H9 (cell line): ENCODE measurements at places on chromosomes 1 and 21. TPM values are rescaled to one million over a fixed set of nuclear protein-coding genes. Genes with fewer than 3 reads are reported as not detected.
A peak's percentile ranks its signal among the peaks of the same experiment; 100 is the strongest.

GRCh38 chr1:201228011-201228983 lies 37.7 kb downstream of the IGFN1 start:
- 0 out of 2 replicates have a peak, but pooled peaks cover 2% of the 10 kb centered on the region for H3K4me1 ChIP-seq
- no peak overlapping the region for H3K4me3 ChIP-seq
- no peak overlapping the region for H3K27ac ChIP-seq
- peaks cover 2% of the 10 kb centered on the region; the same call in 1 of the 2 replicates for H3K27me3 ChIP-seq
- no peaks in the 10 kb centered on the region for H3K36me3 ChIP-seq
- no peak for DNase-seq

GRCh38 chr21:31514598-31514997 lies 144.9 kb upstream of the SOD1 start:
- H3K36me3 ChIP-seq = no peaks in the 10 kb centered on the region
- DNase-seq = peak; percentile 60
- H3K4me1 ChIP-seq = peaks cover 11% of the 10 kb centered on the region; the same call in 1 of the 2 replicates

- DNase-seq = peak; percentile 73
- peaks cover 3% of the 10 kb centered on the region; the same call in 1 of the 2 replicates for H3K4me1 ChIP-seq
- H3K27ac ChIP-seq = no peak overlapping the region
- peak overlapping the region; percentile 38; the same call in 2 of the 3 replicates for H3K4me3 ChIP-seq
- peaks cover 2% of the 10 kb centered on the region; the same call in 1 of the 3 replicates for H3K36me3 ChIP-seq
Measured at GRCh38 chr1:155983191-155984024, 5.1 kb upstream of the ARHGEF2 start.

- H3K27me3 ChIP-seq = no peaks in the 10 kb centered on the region
- H3K36me3 ChIP-seq = no peaks in the 10 kb centered on the region
- no peak overlapping the region for H3K4me3 ChIP-seq
- H3K27ac ChIP-seq = no peak overlapping the region
Measured at GRCh38 chr1:218953386-218953785, 220.3 kb upstream of the LYPLAL1 start.

DNA sequence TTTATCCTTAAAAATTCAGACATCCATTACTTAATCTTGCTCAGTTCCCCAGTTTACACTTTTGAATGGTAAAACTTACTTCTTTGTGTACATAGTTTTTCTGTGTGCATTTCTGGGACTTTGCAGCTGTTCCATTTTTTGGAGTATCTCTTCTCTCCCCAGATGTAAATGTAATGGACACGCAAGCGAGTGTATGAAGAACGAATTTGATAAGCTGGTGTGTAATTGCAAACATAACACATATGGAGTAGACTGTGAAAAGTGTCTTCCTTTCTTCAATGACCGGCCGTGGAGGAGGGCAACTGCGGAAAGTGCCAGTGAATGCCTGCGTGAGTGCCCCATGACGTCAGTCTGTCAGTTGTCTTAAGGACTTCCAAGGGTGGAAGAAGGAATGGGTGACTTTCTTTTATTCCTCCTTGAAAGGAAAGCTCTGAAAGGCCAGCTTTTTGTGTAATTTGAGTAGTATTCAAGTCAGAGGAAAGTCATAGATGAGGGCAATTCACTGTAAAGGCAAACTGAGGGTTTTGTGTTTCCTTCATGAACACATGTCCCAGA lies 75.7 kb upstream of the LAMC2 start:
- H3K4me3 ChIP-seq = no peak overlapping the region
- peaks cover 15% of the 10 kb centered on the region; the same call in 1 of the 2 replicates for H3K4me1 ChIP-seq
- DNase-seq = no peak

CA14 gene
- total RNA-seq = 42.0 and 43.2 TPM in 2 replicates

DNA sequence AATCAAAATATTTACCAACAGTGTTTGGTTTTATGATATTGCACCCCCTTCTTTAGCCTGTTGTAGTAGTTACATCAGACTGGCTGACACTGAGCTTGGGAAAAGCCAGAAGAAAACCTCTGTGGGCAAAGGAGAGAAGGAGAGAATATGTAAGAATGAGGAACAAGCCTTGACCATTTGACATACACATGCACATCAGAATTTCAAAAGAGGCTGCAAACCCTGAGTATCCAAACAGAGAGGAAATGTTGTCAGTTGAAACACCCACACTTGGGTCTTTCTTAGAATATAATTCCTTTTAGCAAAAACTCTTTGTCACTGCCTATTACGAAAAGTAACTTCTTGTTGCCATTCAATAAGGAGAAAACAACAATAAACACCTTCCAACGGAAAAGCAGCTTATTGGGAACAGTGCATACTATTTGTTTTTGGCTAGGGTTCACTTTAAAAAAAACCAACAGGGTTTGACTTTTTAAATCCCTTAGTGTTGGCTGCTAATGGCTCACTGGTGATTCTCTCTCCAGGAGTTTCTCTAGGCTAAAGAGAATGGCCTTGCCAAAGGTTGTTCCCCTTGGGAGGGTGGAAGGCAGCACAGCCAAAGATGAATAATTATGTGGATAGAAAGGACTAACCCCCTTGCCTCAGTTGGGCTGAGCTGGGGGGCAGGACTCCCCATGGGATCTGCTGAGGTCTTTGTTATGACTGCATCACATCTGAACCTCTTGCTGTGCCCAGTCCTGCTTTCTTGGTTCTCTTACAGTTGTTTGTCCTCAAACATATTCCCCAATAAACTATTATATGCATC lies 48.9 kb downstream of the GORAB start:
- DNase-seq = no peak
- no peak overlapping the region for H3K27ac ChIP-seq
- peaks cover 4% of the 10 kb centered on the region; the same call in 1 of the 2 replicates for H3K27me3 ChIP-seq

GRCh38 chr1:8427986-8428385 lies 110.1 kb downstream of the SLC45A1 start:
- no peak for DNase-seq
- peaks cover 2% of the 10 kb centered on the region; the same call in 1 of the 2 replicates for H3K4me1 ChIP-seq
- no peak overlapping the region for H3K4me3 ChIP-seq
- H3K36me3 ChIP-seq = no peaks in the 10 kb centered on the region

- no peak overlapping the region for H3K4me3 ChIP-seq
- H3K27ac ChIP-seq = no peak overlapping the region
- peaks cover 11% of the 10 kb centered on the region for H3K36me3 ChIP-seq
- DNase-seq = no peak
Measured at GRCh38 chr1:63643517-63643916, 50.3 kb downstream of the PGM1 start.

SLC5A3 gene
- 11.4 and 12.3 TPM in 2 replicates for total RNA-seq

FMO5 gene
- 0.61 and 0.72 TPM in 2 replicates for total RNA-seq

- H3K4me1 ChIP-seq = no peaks in the 10 kb centered on the region; the same call in 1 of the 2 replicates
- no peaks in the 10 kb centered on the region for H3K27me3 ChIP-seq
- H3K36me3 ChIP-seq = no peaks in the 10 kb centered on the region; the same call in 1 of the 2 replicates
- peak; percentile 98 for DNase-seq
Measured at GRCh38 chr1:6447818-6448748, 17.9 kb downstream of the TNFRSF25 start.

RGS8 gene
- total RNA-seq = 0.07 TPM in 1 of 2 replicates, not detected in the other

DNA sequence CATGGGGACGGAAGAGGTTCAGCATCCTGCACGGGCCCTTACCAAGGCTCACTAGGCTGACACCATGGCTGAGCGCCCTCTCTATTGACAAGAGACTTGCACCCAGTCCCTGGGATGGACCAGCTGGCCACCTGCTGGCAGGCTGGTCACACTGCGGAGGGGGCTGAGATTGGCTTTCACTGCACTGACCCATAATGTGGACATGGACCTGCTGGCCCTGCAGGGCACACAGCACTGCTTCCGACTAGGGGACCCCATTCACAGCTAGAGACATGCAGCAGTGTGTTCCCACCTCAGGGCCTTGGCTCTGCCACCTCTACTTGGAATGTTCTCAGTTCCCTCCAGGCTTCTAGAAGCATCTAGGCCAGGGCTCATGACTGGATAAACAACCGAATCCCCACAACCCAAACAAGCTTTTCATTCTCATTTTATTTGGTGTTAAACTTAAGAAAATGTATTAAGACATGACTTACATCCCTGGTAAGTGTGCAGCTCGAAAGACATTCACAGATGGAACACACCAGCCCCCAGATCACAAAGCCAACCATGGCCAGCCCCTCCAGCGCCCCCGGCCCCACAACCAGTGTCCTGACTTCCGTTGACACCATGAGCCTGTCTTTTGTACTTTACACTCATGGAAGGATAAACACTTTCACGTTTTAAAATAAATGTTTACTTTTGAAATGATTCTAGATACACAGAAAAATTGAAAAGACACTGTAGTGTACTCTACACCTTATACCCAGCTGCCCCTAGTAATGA lies 9.3 kb upstream of the SRARP start:
- no peaks in the 10 kb centered on the region for H3K4me1 ChIP-seq
- no peaks in the 10 kb centered on the region for H3K27me3 ChIP-seq
- no peak overlapping the region for H3K4me3 ChIP-seq
- DNase-seq = peak; percentile 74

DNA sequence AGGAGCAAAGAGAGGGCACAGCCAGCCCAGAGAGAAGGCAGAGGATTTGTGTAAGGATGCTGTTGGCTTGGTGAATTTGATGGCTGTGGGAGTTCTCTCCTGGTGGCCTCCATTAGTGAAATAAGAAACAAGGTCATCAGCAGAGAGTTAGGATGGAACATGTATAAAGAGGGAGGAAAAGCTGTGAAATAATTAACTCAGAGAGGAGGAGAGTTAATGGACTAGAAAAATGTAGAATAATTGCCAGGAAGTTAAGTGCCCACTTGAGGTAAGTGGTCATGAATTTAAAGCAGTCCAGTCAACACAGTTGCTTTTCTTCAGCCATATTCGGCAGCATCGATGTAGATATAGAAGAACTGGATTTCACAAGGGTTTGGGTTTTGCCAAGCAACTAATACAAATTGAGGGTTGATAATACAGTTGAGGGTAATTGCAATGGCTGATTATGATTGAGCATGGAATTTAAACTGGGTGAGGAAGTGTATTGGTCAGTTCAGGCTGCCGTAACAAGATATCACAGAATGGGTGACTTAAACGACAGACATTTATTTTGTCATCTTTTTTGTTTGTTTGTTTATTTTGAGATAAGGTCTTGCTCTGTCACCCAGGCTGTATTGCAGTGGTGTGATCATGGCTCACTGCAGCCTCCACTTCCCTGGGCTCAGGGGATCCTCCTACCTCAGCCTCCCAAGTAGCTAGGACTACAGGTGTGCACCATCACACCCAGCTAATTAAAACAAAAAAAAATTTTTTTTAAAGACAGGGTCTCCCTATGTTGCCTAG lies 31.7 kb upstream of the KLF17 start:
- peaks cover 12% of the 10 kb centered on the region for H3K4me1 ChIP-seq
- DNase-seq = no peak
- H3K27me3 ChIP-seq = no peaks in the 10 kb centered on the region
- no peak overlapping the region for H3K4me3 ChIP-seq
- no peaks in the 10 kb centered on the region for H3K36me3 ChIP-seq

STYXL2 gene
- 0.09 and 0.13 TPM in 2 replicates for total RNA-seq

PODN gene
- 0.17 and 0.29 TPM in 2 replicates for total RNA-seq

GRCh38 chr1:32393136-32393535 lies 1.1 kb downstream of the BSDC1 start:
- peak overlapping the region; percentile 100 for H3K4me3 ChIP-seq
- no peak overlapping the region for H3K27ac ChIP-seq
- peaks cover 5% of the 10 kb centered on the region; the same call in 1 of the 2 replicates for H3K4me1 ChIP-seq
- H3K27me3 ChIP-seq = no peaks in the 10 kb centered on the region
- H3K36me3 ChIP-seq = peaks cover 10% of the 10 kb centered on the region

- no peaks in the 10 kb centered on the region for H3K27me3 ChIP-seq
- H3K27ac ChIP-seq = no peak overlapping the region
- no peak overlapping the region; the same call in 2 of the 3 replicates for H3K4me3 ChIP-seq
- DNase-seq = no peak
- no peaks in the 10 kb centered on the region; the same call in 2 of the 3 replicates for H3K36me3 ChIP-seq
Measured at GRCh38 chr1:229553621-229554130, 4.8 kb downstream of the ABCB10 start.

GRCh38 chr1:150257624-150258585 lies at the start of gene CA14:
TSS of gene CA14 (plus strand) at chr1:150257774. CDS start at chr1:150258129, 355 bp downstream.
- H3K27ac ChIP-seq = peak within 1 kb of the TSS; percentile 11
- H3K4me1 ChIP-seq = peaks cover 8% of the 10 kb centered on the region; the same call in 1 of the 2 replicates
- H3K4me3 ChIP-seq = peak within 1 kb of the TSS; percentile 93
- H3K27me3 ChIP-seq = no peaks in the 10 kb centered on the region
- peak; percentile 66 for DNase-seq
- H3K36me3 ChIP-seq = peaks cover 14% of the 10 kb centered on the region

GRCh38 chr1:33142483-33143064 lies 39.3 kb downstream of the TRIM62 start:
- 0 out of 2 replicates have a peak, but pooled peaks cover 3% of the 10 kb centered on the region for H3K27me3 ChIP-seq
- DNase-seq = no peak
- no peaks in the 10 kb centered on the region for H3K36me3 ChIP-seq
- H3K27ac ChIP-seq = no peak overlapping the region
- peaks cover 14% of the 10 kb centered on the region; the same call in 1 of the 2 replicates for H3K4me1 ChIP-seq
- no peak overlapping the region for H3K4me3 ChIP-seq

DNA sequence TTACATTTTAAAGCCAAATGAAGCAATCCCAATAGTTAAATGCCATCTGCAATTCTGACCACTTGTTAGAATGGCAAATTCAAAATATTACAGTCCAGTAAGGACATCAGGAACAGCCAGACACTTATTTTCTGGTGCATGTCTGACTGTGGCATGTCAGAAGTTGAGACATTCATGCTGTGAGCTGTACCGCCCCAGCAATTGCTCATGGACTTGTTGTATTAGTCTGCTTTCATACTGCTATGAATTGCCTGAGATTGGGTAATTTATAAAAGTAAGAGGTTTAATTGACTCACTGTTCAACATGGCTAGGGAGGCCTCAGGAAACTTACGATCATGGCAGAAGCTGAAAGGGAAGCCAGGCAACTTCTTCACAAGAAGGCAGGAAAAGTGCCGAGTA lies 19.1 kb downstream of the DDAH1 start:
- no peak for DNase-seq
- H3K36me3 ChIP-seq = no peaks in the 10 kb centered on the region; the same call in 1 of the 3 replicates
- H3K4me1 ChIP-seq = peaks cover 13% of the 10 kb centered on the region; the same call in 1 of the 2 replicates
- H3K27me3 ChIP-seq = no peaks in the 10 kb centered on the region
- H3K4me3 ChIP-seq = no peak overlapping the region

DNA sequence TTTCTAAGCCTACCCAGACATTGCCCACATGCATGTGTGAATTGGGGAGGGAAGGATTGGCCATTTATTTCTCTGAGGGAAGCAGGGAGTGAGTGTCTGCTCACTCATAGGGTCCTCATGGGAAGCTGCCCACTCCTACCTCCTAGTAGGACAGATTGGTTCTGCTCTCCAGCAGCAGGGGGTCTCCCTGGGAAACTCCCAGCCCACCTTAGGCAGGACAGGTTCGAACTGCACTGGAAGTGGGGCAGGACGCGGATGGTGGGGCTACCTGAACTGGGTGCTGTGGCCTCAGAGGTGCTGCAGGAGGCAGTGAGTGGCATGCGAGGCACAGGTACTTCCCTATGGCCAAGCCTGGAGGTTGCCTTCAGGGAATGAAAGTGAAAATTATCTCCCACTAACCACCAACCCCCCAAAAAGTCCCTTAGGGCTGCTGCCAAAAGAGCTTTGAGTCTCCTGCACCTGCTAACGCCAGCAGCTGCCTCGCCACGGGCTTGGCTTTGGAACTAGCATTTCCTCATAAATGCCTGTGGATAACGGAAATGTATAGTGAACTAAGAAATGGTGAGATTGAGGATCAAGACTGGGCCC lies 157.0 kb upstream of the COA6 start:
- no peaks in the 10 kb centered on the region for H3K27me3 ChIP-seq
- H3K4me1 ChIP-seq = no peaks in the 10 kb centered on the region
- DNase-seq = peak; percentile 25
- H3K36me3 ChIP-seq = no peaks in the 10 kb centered on the region
- no peak overlapping the region for H3K4me3 ChIP-seq
